ENCODE measurements at places on chromosomes 5 and 9.

DNA sequence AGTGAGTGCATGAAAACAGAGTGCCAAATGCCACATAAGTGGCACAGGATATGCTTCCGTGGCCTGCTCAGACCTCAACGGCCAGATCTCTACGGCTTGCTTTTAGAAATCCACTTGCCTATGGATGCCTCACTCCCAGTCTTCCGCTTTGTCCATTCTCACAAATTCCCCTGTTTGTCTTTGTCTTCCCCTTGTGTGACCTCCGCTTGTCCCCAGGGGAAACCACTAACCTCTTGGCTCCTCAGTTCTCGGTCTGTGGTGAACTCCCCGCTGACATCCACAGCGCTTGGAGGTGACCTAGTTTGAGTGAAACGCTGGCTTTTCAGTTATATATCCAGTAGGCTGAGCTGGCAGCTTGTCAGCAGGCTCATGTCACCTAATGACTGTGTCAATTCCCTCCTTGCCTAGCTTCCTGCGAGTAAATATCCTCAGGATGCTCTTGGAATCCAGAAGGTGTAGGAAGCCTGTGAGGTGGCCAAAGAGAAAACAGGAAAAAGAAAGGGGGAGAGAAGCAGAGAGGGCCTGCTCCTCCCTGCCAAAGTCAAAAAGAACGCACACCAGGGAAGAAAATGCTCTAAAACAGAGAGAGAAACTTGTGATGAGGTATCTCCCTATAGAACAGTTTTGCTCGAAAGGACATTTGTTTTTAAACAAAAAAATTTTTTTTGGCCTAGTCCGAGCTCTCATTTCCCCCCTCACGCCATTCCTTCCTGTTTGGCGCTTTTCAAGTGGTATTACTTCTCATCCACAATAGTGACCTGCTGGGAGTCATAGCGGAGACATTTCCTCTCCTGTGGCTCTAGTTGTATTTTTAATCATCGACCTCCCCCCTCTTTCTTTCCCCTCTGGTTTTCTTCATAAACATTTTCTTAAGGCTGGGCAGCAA is 101.6 kb upstream of the SPRY4 start:
- DNase-seq: no peak

- no peak for DNase-seq
These were observed 116.6 kb upstream of the MAP3K1 start for GRCh38 chr5:56698463-56699381.

GRCh38 chr5:116374434-116374852 is 200.2 kb downstream of the SEMA6A start:
- no peak for DNase-seq

- DNase-seq: no peak
These were observed 31.1 kb downstream of the SIL1 start for GRCh38 chr5:139167063-139167462.

GRCh38 chr9:87500491-87501270 is 3.0 kb downstream of the DAPK1 start:
- no peak for DNase-seq

- DNase-seq: no peak
These were observed 58.2 kb downstream of the PHF2 start for GRCh38 chr9:93634311-93635185.

DNA sequence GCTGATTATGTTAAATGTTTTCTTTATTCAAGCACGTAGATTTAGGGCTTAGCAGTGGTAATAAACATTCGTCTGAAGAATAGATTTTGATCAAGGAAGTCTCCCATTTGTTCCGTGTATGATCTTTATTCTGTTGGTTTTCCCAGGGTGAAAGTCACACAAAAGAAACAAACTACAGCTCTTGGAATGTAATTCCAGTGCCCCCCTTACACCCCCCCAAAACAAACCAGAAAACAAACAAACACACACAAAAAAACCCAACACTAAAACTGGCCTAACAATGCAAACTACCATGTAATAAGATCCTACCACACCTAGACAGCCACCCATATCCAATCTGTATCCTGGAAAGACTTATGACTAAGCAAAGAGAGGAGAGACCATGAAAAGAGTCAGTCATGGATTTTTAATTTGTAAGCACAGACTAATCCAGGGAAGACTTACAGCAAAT is 196.2 kb upstream of the ELL2 start:
- DNase-seq: no peak

GRCh38 chr9:8329561-8330283 is 530.1 kb upstream of the DMAC1 start:
- DNase-seq: no peak

GRCh38 chr9:18756712-18757125 is 276.3 kb downstream of the SAXO1 start:
- DNase-seq: no peak

GRCh38 chr9:134643222-134643671 is 1.6 kb downstream of the COL5A1 start:
- no peak for DNase-seq

- no peak for DNase-seq
These were observed 54.7 kb upstream of the ALDH1B1 start for GRCh38 chr9:38337706-38338264.

Measured in HS-5 (cell line).